NCI-H1436 (cell line): ENCODE measurements at places on chromosomes 6 and 20.

DNA sequence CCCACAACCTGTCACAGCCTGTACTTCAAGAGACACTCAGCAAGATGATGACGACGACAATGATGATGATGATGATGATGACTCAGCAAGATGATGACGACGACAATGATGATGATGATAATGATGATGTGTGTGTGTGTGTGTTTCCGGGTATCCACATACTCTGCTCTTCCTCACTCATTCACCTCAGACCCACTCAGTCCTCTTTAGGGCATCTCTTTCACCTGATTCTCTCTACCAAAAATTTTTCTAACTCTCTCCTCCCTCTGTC, 1.2 kb upstream of the EIF6 start:
- no peak for DNase-seq

GRCh38 chr6:37110500-37111461, 59.2 kb upstream of the PIM1 start:
- no peak for DNase-seq

GRCh38 chr6:15341311-15342001, 95.6 kb downstream of the JARID2 start:
- DNase-seq, result no peak

DNA sequence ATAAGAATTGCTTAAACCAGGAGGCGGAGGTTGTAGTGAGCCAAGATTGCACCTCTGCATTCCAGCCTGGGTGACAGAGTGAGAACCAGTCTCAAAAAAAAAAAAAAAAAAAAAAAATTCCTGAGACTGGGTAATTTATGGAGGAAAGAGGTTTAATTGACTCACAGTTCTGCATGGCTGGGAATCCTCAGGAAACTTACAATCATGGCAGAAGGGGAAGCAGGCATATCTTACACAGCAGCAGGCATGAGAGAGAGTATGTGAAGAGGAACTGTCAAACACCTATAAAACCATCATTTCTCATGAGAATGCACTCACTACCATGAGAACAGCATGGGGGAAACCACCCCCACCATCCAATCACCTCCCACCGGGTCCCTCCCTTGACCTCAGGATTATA, 1.8 kb upstream of the FKBP1A start:
- DNase-seq, result no peak

- no peak for DNase-seq
These were observed 58.0 kb downstream of the ZNF292 start for GRCh38 chr6:87213364-87213763.

- DNase-seq, result no peak
These were observed 10.7 kb upstream of the PRR18 start for GRCh38 chr6:166318649-166319600.

- DNase-seq, result no peak
These were observed 1.4 kb upstream of the PRDM13 start for GRCh38 chr6:99605074-99605734.

- DNase-seq, result no peak
These were observed 311.2 kb downstream of the ESR1 start for GRCh38 chr6:152118678-152119077.
